ENCODE measurements at places on chromosomes 6 and 20.

DNA sequence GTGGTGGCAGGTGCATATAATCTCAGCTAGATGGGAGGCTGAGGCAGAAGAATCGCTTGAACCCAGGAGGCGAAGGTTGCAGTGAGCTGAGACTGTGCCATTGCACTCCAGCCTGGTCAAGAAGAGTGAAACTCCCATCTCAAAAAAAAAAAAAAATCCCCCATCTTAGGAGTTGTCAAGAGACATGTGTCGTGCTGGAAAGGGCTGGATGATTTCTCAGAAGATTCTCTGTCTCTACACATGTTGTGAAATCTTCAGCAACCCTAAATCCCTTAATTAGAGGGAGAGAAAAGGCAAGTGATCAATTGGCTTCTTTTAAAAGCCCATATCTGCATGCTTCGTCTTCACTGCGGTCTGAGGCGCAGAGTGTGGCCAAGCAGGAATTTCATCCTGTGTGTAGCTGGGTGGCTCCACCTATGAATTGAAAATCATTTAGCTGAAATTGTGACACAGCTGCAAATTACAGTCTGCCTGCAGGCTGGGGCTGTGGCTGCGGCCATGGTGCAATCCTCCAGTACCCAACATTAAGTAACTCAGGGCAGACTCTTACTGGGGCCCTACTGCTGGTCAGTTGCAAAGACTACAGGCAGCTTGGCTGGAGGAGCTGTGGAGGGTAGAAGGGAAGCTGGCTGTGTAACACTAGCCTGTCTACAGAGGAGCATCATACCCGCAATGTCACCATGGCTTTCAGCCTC, 3.2 kb upstream of the TGM3 start:
- no peak for DNase-seq

GRCh38 chr6:142167486-142167885, 20.4 kb downstream of the VTA1 start:
- no peak for DNase-seq

GRCh38 chr6:108107102-108107501, 32.6 kb upstream of the OSTM1 start:
- no peak for DNase-seq

DNA sequence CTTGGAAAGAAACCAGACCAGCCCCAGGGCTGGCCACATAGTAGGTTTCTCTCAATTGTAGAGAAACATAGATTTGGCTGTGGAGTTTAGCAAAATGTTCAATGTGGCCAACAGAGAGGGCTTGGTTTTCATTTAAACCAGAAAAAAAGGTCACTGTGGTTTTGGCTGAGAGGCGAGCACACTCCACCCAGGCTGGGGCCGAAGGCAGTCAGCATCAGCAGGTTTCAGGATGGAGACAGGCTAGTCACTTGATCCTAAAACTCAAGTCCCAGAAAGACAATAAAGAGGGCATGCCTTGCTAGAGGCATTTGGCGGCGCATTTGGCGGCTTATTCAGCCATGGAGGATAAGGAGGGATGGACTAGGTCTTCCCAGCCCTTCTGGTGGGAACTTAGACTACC, 73.1 kb downstream of the PRND start:
- DNase-seq: no peak

DNA sequence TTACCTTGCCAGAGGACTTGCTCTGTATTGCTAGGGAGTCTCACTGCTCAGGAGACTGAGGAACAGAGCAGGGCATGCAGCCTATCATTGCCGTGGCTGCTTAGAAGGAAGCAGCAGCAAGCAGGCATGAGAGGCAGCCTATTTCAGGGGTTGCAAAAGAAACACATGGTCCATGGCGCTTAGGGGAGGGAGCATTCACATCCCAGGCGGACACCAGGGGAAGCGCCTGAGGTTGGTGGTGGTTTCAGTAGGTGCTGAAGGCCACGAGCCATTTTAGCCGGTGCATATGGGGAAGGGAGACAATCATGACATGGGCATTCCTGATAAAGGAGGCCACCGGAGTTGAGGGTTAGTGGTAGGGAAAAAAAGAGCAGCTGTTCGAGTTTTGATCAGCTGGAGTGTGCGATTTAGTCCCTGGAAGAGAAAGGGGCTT, 20.9 kb downstream of the FARS2 start:
- no peak for DNase-seq

DNA sequence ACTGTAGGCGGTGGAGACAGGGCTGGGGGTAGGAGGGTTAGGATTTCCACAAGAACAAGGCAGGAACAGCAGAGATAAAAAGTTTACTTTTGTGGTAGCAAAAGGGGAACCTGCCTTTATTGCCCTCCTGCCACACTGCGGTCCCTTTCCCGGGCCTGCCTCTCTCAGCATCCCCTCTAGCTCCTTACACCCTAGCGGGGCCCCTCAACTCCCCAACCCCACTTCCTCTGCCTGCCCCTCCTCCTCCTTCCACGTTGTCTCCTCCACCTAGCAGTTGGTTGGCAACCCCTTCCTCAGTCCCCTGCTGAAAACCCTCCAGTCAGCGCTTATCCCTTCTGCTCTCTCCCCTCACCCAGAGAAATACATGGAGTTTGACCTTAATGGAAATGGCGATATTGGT, 714 bp downstream of the AIF1 start:
- DNase-seq: peak; percentile 28

DNA sequence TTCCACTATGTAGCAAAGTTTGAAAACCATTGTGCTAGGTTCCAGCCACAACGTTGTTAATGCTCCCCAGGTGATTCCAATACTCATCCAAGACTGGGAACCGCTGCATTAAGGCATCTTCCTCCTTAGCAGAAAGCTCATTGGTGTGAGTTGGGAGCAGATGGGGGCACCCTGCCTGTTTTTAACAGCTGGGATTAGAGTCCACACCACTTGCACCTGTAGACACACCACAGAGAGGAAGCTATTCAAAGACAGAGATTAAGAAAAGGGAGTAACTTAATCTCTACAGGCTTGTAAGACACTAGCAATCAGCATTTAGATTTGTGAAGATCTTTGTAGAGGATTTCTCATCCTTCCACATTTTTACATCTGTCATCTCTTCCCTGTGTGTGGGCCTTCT, 333.9 kb upstream of the SOX4 start:
- no peak for DNase-seq
